ENCODE measurements at places on chromosomes 3 and 15. TPM values are rescaled to one million over a fixed set of nuclear protein-coding genes. Genes with fewer than 3 reads are reported as not detected.

DNA sequence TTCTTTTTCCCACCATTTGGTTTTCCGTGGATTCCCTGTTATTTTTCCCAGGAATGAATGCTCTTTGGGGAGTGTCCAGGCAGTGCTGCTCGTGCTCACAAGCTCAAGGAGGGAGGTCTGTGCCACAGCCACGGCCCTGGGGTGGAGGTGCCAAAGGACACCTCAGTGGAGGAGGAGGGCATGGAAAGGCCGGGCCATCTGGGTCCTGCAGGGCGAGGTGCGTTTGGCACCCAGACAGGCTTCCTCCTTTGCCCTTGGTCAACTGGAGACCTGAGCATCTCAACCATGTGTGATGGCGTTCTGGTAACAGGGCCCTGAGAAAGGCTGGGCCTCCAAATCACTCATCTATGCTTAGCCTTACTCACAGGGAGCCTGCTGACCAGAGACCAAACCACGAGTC, 25.4 kb downstream of the KY start:
- no peak for DNase-seq

The ITPKA gene
- total RNA-seq, result 0.68 TPM

The PLCL2 gene
- 5.8 TPM for total RNA-seq

GRCh38 chr15:22811640-22812039, 25.2 kb downstream of the NIPA1 start:
- peak; percentile 4 for DNase-seq

The GABRR3 gene
- not detected for total RNA-seq

The GOLGA6B gene
- total RNA-seq, result 0.61 TPM

GRCh38 chr15:50181201-50181968, 611 bp upstream of the SLC27A2 start:
- no peak for DNase-seq

GRCh38 chr15:39025321-39025720, 460.7 kb upstream of the RASGRP1 start:
- DNase-seq, result no peak

DNA sequence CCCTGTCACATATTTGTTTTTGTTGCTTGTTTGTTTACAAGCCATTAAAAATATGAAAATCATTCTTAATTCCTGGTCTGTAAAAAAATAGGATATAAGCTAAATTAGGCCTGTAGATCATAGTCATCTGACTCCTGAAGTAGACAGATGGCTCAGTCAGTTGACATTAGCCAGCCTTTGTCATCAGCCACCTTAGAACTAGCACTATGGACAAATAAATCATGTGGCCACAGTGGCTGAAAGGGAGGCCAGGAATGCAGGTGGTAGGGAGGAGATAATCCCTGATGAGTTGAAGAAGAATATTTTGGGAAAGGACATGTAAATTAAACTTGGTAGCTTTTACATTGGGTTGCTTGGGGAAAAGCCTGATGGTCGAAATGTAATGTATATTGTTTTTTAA, 1544.9 kb downstream of the SI start:
- DNase-seq, result no peak

DNA sequence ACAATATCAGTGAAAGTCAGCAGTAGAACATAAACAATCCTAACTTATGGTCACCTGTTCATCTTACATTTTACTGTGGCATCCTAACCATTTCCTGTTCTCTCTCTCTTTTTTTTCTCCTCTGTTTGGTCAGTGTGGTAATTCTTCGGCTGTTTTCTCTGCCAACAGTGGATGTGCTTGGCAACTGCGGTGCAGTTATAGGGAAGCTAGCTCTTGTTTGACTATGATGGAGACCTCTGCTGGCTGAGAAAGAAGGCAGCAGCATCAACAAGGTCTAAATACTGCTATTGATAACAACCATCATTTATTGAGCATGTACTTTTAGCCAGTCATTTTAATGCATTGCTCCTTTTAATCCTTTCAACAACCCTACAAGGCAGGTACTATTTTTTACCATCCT, 723 bp upstream of the DRD3 start:
- peak; percentile 28 for DNase-seq

DNA sequence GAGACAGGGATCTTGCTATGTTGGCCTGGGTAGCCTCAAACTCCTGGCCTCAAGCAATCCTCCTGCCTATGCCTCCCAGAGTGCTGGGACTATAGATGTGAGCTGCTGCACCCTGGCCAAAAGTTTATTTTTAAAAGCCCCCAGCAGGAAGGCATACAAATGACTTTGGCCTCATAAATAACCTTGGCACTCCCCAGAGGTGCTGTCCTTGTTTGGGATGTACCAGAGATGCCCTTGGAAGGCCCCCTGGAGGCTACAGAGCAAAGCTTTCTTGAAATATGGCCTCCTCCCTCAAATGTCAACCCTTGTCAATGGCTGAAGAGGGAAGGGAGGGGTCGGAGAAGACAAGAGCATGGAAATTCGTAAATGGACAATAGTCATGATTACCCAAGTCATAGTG, 14.0 kb upstream of the RTP3 start:
- DNase-seq, result no peak

GRCh38 chr3:65856907-65857306, 181.8 kb downstream of the MAGI1 start:
- no peak for DNase-seq

- DNase-seq, result peak; percentile 34
Observed at GRCh38 chr15:92801774-92802464, 98.2 kb upstream of the CHD2 start.

DNA sequence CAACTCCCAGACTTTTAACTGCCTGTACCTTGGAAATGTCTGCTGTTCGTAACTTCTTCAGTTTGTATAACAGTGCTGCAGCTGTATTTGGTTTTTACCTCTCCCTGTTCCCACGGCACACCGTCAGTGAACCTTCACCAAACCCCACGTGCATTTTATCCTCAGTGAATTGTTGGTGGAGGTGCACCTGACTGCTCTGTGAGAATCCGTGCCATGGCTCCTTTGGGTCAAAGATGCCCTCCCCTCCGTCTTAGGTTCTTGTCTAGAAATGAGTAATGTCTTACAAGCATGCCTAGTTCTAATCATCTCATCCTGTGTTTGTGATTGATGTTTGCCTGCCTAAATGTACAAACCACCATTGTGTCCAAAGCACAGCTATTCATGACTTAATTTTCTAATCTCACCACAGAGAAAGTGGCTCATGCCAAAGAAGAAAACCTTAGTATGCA, 28.2 kb downstream of the TPM1 start:
- no peak for DNase-seq

- no peak for DNase-seq
Observed at GRCh38 chr15:74203914-74204431, 1.4 kb upstream of the STRA6 start.

The GPR87 gene
- 1.2 TPM for total RNA-seq

The PRR20G gene
- not detected for total RNA-seq

- DNase-seq, result no peak
Observed at GRCh38 chr15:89893027-89893426, 767 bp downstream of the AP3S2 start.

- no peak for DNase-seq
Observed at GRCh38 chr3:186100398-186100797, 8.5 kb downstream of the ETV5 start.

- DNase-seq, result no peak
Observed at GRCh38 chr3:124569761-124570160, 160.5 kb upstream of the UMPS start.

The TYRO3 gene
- 8.1 TPM for total RNA-seq

DNA sequence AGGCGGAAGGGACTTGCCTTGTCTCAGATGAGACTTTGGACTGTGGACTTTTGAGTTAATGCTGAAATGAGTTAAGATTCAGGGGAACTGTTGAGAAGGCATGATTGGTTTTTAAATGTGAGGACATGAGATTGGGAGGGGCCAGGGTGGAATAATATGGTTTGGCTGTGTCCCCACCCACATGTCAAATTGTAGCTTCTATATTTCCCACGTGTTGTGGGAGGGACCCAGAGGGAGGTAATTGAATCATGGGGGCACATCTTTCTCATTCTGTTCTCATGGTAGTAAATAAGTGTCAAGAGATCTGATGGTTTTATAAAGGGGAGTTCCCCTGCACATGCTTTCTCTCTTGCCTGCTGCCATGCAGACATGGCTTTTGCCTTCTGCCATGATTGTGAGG, 89.2 kb downstream of the CGGBP1 start:
- DNase-seq, result no peak

GRCh38 chr15:74835312-74835823, 7.6 kb downstream of the ULK3 start:
- DNase-seq, result peak; percentile 92

The GUCA1C gene
- not detected for total RNA-seq

The IGSF11 gene
- 0.56 TPM for total RNA-seq

The POU1F1 gene
- not detected for total RNA-seq

- DNase-seq, result no peak
Observed at GRCh38 chr3:147963711-147964110, 554.5 kb downstream of the ZIC1 start.

GRCh38 chr3:176469694-176470205, 727.5 kb downstream of the TBL1XR1 start:
- peak; percentile 54 for DNase-seq

DNA sequence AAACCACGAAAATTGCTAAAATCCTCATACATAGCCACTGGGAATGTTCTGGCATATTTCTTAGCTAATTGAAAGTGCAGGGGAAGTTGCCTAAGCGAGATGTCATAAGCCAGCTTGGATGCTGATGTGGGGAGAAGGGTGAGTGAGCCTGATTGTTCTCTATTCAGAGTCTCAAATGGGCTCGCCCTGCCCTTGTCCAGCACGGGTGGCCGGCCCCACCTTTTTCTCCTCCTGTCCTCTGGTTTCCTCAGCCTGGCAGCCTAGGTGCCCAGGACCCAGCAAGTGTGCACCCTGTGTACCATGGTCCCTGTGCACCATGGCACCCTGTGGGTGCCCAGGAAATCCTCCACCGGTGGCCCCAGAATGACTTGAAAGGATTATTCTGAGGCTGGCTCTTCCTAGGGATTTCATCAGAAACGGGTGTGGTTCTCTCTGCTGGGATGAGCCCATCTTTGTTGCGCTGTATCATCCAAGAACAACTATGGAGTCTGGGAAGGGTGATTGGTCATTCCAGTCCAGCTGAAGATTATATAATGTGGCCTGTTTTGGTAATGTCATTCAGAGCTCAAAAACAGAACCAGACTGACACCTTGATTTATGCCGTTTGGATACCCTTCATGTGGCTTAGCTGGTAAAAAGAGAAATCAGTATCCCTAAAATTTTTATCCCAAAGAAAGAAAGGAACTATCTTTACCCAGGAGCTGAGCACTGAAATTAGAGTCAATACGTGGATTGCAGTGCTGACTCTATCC, 150.8 kb upstream of the BHLHE40 start:
- no peak for DNase-seq

GRCh38 chr15:52466134-52466701, 62.5 kb downstream of the MYO5A start:
- DNase-seq, result no peak

GRCh38 chr3:124292329-124292728, 300.4 kb upstream of the ROPN1 start:
- DNase-seq, result peak; percentile 55

The CRELD1 gene
- total RNA-seq, result 23.2 TPM

DNA sequence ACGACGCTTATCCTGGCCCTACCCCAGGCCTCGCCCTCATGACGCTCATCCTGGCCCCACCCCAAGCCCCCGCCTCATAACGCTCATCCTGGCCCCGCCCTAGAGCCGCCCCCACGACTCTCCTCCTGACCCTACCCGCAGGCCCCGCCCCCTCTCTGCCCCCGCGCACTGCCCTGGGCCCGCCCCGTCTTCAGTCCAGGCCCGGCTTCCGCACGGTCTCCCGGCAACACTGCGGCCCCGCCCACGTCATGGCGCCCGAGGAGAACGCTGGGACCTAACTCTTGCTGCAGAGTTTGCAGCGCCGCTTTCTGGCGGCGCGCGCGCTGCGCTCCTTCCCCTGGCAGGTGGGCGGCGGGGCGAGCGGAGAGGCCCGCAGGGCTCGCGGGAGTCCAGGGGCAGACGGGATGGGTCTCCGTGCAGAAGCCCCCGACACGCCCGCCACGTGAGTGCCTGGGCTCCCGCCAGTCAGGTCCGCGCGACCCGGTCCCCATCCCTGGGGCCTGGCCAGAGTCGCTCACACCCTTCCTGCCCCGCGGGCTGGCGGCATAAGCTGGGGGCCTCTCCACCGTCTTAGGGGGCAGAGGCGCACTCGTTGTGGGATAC, 52.5 kb upstream of the ROPN1B start:
- DNase-seq, result peak; percentile 100

- peak; percentile 4 for DNase-seq
Observed at GRCh38 chr15:26891448-26892181, 24.8 kb downstream of the GABRA5 start.

GRCh38 chr3:189368384-189368783, 196.6 kb downstream of the TPRG1 start:
- peak; percentile 29 for DNase-seq

- no peak for DNase-seq
Observed at GRCh38 chr3:120858521-120858920, 49.5 kb upstream of the STXBP5L start.

DNA sequence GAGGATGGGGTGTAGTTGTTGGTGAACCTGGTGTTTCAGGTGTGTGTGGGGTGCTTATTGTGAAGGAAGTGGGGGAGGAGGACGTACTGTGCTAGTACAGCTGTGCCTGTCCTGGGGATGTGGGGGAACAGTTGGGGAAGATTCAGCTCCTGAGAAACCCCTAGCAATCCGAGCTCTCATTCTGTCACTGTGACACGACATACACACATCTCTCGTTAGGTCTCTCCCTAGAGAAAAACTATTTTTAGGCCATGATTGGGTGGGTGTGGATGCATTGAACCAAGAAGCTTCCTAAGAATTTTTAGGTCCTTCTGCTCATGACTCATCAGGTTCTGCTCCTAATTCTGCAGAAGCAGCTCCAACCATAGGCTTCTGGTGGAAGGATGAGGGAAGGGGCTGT, 54.3 kb downstream of the SLC30A4 start:
- no peak for DNase-seq

The TM2D3 gene
- 48.8 TPM for total RNA-seq

All from Calu3 (cell line).